M059J (cell line): ENCODE measurements at places on chromosomes 16 and 17. TPM values are rescaled to one million over a fixed set of nuclear protein-coding genes. Genes with fewer than 3 reads are reported as not detected.

DNA sequence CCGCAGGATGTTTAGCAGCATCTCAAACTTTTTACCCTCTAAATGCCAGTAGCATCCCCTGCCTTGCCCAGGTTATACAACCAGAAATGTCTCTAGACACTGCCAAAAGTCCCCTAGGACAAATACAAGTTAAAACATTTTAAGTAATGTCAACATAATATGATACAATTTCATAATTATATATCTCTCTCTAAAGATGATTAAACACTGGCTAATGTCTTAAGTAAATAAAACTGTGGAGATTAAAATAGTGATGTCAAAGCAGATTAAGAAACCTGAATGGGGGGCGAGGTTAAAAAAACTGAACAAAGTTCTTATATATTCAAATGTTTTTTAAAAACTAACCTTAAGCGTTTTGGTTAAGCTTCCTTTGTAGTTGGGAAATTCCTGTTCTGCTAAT is 62.1 kb downstream of the CFDP1 start:
- DNase-seq = no peak

DNA sequence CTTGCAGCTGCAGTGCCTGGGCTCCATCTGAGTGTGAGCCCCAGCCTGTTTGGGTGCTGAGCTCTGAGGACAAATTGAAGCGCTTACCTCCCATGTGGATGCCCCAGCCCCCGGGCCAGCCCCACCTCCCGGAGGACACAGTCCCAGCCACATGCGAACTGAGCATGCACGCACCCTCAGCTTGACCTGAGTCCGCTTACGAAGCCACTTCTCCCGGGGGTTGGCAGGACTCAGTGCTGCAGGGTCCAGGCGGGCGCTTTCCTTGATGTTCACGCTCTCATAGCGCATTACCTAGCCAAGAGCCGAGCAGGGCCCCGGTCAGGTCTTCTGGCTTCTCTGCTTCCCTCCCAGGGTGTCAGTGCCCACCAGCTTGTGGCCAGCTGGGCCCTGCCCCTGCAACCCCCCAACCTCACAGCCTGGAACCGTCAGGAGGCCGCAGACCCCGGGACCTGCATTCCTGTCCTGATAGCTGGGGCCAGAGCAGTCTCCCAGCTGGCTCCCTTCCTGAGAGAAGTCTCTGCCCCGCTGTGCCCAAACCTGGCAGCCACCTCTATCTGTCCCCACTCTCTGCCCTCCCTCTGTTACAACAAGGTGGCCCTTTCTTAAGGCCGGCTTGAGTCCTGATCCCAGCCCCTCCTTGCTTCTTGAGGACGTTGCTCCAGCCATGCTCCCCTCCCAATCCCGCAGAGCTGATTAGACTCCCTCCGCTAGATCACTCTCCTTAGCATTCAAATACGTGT is 24.0 kb downstream of the PIMREG start:
- DNase-seq = no peak

- no peak for DNase-seq
Measured at GRCh38 chr16:49061137-49061714, 220.4 kb downstream of the CBLN1 start.

GRCh38 chr16:1348441-1348840 is 3.2 kb downstream of the TSR3 start:
- no peak for DNase-seq

DNA sequence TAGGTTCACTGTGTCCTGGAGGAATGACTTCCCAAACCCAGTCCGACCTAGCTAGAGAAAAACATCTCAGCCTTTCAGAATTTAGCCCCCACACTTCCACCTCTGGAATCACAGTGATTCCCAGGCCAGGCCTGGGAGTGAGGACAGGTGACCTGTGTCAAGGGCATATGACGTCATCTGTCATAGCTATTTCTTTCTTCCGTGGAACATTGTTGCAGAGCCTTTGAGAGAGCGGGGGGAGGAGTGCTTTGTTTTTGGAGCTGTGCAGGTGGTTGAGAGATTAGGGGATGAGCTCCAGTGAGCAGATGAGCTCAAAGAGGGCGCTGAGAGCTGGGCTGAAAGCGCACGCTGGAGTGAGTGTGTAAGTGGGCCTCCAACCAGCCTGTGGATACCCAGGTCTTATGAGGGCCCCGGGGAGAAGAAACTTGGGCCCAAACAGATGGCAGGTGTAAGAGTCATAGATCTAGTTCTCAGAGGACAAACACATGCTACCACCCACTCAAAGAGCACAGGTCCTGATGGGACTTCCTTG is 344.8 kb downstream of the SNX29 start:
- DNase-seq = no peak

- DNase-seq = peak; percentile 24
Measured at GRCh38 chr17:63772801-63773271, 561 bp downstream of the CCDC47 start.

DNA sequence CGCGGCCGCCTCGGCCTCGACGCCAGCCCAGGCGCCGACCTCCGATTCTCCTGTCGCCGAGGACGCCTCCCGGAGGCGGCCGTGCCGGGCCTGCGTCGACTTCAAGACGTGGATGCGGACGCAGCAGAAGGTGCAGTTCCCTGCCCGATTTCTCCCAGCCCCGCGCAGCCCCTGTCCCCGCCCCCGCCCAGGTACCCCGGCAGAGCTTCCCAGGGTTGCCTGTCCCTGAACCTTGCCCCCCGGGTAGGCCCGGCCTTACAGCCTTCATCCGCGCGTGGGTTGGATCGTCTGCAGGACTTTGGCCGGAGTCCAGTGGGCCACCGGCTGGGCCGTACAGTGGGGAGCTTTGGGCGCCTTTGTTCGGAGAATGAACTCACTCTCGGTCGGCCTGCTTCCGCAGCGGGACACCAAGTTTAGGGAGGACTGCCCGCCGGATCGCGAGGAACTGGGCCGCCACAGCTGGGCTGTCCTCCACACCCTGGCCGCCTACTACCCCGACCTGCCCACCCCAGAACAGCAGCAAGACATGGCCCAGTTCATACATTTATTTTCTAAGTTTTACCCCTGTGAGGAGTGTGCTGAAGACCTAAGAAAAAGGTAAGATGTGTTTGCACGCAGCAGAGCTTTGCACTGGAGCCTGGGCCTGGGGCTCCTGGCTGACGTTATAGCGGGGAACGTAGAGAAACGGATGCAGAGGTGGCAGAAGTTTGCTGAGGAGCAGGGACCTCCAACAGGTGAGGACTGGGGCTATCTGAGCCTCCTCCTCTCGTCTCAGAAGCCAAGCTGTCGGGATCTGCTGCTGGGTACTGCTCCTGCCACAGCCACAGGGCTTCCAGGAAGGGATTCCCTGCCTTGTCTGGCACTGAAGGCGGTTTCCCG is 593 bp downstream of the GFER start:
- DNase-seq = peak; percentile 35

DNA sequence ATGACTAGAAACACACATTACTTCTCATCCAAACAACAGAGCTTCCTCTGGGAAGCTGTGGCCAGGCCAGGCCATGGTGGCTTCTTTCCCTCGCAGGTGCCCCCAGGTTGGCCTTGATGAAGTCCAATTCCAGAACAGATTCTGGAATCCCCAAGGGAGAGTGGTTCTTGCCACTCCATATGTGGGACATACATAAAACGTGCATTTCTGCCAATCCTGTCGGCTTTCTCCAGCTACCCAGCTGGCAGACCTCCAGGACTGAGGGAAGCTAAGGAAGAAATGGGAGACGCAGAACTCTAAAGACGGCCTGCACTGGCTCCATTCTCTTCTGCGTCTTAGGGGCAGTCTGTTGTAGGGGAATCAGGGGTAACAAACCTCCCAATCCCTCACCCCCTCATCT is 219.2 kb upstream of the CDH5 start:
- DNase-seq = no peak

- no peak for DNase-seq
Measured at GRCh38 chr16:3074860-3075522, 9.6 kb downstream of the IL32 start.

DNA sequence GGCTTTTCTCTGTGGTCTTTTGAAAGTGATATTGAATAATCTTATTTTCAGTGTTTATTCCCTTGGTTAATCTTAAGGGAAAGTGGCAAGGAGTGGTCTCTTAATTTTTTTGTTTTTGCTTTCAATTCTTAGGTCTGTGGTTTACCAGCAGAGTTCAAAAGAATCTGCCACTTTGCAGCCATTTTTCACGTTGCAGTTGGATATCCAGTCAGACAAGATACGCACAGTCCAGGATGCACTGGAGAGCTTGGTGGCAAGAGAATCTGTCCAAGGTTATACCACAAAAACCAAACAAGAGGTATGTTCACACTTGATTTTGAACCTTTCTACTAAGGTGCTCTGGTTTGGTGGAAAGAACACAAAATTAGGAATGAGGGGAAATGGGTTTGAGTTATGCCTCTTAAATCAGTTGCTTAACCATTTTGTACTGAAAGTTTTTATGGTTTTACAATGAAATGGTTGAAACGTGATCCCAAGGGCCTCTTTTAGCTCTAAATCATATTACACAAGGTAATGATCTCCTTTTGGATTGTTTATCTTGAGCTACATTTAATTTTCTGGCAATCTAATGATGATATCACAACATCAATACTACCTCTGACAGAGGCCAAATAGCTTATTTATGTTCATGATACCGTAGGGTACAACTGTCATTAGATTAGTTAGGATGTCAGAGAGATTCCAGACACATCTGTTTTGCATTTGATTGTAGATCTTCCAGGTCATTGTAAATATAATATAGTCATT is 51.6 kb upstream of the CRISPLD2 start:
- DNase-seq = no peak

DNA sequence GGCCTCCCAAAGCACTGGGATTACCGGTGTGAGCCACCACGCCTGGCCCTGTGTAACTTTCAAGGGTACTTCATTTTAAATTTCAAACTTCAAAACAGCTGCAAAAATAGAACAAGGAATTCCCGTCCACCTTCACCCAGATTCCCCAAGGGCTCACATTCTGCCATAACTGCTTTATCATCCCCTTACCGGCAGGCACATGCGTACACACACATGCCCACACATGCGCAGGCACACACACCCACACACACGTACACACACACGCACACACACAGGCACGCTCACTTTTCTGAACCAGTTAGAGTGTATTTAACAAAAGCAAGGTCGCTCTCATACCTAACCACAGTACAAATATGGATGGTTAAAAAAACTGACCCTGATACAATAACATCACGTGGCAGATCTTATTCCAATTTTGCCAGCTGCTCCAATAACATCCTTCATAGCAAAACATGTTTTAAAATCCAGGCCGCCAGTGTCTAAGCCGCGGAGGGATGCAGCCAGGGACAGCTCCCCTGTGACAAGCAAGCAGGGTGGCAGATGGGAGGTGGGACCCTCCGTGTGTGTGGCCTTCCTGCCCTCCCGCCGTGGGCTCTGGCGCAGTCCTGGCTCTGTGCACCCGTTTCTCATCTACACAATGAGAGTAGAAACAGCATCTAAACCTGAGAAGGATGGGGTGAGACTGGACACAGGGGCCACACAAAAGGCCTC is 23.1 kb downstream of the PDIA2 start:
- DNase-seq = no peak

DNA sequence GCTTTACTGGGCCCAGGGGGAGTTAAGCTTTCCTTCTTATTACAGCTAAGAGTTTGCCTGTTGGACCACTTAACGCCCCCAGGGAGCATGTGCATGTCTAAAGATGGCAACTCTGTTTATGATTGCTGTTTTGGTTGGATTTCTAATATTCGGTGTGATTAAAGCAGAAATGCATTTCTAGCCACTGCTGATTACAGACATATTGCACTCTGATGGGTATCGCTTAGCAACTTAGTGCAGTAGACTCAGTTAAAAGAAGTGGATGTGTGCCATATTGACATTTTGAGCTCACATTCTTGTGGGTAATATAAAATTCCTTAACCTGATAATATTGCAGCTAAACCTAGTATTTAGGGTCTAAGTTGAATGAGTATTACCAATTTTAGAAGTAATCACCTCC is 4.2 kb downstream of the NF1 start:
- peak; percentile 24 for DNase-seq

DNA sequence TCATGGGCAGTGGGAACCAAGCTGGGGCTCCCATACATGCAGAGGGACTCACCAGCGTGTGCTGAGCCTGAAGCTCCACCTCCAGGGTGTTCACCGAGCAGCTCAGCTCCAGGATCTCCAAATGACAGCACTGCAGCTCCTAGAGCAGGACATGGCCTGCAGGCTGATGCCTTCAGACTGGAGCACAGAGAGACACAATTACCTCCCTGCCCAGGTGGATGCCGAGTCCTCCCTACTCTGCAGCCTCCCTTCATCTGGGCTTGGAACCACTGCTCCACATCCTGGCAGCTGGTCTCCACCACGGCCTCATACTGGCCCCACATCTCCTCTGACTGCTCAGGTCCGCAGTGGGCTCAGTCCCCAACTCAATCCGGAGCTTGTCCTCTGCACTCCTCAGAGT is 8.2 kb upstream of the KRT38 start:
- DNase-seq = no peak

DPEP2 gene
- not detected in 2 replicates for total RNA-seq

CCL5 gene
- total RNA-seq = 36.1 and 37.6 TPM in 2 replicates

DNA sequence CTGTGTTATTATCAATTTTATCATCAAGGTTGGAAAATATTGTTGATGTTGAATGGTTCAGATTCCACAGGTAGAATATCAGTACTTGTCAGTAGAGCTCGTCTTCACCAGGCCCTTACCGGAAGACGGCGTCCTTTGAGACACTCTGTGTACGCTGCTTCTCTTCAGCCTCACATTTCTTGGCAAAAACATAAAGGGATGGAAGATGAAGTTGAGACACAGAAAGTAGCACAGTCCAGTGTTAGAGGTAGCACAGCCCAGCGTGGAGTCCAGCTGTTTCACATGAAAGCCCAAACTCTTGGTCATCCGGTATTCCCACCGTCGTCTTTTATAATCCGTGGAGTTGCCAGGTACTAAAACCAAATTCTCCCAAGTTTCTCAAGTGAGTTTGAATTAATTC is 30.4 kb downstream of the ATP2C2 start:
- no peak for DNase-seq

DNA sequence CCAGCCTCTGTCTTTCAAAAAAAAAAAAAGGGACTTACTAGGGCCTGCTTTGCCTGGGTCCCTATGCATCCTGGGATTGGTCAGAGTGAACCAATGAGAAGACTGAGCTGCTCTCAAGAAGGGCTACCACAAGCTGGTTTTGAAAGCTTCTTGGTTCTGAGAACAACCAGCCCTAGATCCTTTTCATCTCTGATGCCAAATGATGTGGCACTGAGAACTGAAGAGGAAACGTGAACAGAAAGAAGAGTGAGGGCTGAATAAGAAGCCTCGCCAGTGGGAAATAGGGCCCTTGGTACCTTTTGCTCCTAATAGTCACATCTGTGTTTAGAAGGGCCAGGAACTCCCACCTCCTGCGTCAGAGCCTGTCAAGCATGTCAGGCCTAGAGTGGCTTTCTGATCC is 10.7 kb downstream of the TACO1 start:
- DNase-seq = no peak

DNA sequence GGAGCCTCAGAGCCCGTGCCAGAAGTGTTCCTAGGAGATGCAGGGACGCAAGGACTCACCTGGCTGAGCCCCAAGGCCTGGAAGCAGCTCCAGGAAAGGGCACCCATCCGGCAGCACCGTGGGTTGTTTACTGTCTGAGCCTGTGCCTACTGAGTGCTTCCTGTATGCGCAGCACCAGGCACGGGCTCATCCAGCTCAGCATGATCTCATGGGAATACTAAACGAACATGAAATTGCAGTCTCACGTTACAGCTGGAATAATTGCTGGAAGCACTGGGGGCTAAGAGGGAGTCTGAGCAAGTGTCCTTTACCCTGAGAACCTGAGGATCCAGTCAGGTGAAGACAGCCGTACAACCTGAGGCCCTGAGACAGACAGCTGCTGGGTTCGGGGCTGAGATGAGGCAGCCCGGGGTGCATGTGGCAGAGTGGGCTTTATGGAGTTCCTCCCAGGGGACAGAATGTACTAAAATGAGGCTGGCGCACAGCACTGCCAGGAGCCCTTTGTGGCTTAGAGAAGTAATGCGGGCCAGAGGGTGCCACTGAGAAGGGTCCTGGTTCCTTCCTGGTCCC is 5.4 kb downstream of the CTRL start:
- no peak for DNase-seq

ELOB gene
- total RNA-seq = 351 and 758 TPM in 2 replicates

LHX1 gene
- 0.81 and 3.5 TPM in 2 replicates for total RNA-seq

ZNF594 gene
- 9.5 and 10.2 TPM in 2 replicates for total RNA-seq
